ENCODE measurements at places on chromosomes 6 and 20.

GRCh38 chr6:84657025-84657424 is 107.4 kb downstream of the TBX18 start:
- DNase-seq = no peak

DNA sequence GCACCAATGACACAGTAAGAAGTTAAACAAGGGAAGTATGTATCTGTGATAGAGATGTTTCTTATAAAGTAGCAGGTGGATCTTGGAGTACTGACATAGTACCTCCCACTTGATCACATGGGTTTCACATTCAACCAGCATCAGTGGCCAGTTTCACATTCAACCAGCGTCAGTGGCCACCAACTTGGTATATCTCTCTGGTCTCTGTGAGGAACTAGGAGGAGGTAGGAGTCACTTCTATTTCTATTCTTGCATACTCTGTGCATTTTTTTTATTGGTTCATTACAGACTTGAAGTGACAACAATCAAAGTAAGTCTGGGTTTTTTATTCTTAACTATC is 200.3 kb upstream of the SIM1 start:
- no peak for DNase-seq

DNA sequence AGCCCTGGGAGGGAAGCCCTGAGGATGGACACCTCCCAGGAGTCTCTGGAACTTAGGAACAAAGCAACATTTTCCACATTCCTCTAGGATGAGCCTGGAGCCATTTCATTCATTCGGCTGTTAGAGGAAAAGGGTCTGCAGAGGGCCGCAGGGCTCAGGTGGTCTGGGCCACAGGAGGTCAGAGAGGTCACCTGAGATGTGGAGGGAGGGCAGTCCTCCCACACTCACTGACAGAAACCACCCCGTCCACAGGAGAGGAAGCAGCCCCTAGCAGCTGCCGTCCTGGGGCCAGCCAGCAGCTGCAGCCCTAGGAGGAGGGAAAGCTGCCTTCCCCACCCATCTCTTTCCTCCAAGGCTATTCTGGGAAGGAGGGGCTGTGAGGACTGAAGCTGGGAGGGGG is 207.0 kb downstream of the CDC5L start:
- no peak for DNase-seq

- no peak for DNase-seq
Observed at GRCh38 chr6:54541541-54541940, 233.3 kb downstream of the TINAG start.

DNA sequence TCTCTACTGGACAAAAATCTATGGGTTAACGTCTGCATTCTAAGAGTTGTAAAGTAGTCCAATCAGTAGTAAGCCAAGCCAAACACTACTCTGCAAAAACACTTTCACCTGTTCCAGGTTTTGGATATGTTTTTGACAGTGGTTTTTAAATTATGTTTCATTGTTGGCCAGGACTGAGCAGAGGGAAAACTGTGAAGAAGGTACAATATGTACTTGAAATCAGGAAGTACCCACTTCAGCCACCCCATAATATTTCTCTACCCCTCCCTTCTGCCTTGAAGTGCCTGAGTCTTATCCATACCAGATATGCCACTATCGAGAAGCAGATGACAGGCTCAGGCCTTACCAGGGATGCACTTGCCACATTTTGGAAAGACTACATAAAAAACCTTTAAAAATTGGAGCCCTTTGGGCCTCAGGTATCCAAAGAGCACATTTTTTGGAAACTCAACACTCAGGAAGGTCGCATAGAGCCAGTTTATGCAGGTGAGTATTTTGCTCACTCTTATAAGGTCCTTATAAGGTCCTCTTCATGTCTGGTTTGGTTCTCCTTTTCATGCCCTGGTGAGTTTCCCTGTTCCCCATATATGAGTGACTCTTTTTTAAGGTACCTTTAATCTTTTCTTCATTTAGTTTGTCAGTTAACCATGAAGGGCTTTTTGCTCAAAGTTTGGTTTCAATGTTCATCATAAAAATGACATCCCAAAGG is 859.3 kb upstream of the FLRT3 start:
- no peak for DNase-seq

GRCh38 chr6:124882579-124883393 is 79.5 kb upstream of the RNF217 start:
- DNase-seq = no peak

- DNase-seq = no peak
Observed at GRCh38 chr6:31144296-31144969, 5.6 kb upstream of the PSORS1C2 start.

- DNase-seq = no peak
Observed at GRCh38 chr6:34616227-34616585, 60.1 kb upstream of the SPDEF start.

DNA sequence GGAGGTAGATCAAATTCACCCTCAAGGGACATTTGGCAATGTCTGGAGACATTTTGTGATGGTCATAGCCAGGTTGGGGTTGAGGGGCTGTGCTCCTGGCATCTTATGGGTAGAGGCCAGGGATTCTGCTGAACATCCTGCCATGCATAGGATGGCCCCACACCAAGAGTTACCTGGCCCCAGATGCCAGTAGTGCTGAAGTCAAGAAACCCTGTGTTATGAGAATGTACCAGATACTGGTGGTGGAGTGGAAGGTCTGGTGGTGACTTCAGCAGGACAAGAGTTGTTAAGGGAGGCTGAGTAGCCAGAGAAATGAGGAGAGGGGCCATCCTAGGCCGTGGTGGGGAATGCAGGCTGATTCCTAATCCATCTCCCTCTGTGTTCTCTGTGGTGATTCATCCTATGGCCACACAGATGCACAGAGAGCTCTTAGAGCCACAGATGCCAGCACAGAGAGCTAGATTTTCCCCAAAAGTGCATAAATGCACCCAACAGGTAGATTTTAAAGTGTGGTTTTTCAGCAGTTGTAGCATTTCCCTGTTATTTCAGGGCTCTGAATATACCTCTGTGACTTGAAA is 43.6 kb downstream of the CDYL start:
- no peak for DNase-seq

GRCh38 chr20:32010101-32010500 is at the start of gene CCM2L:
Gene CCM2L (plus strand): TSS chr20:32010438. CDS start chr20:32010455, 17 bp downstream.
- DNase-seq = no peak

- DNase-seq = no peak
Observed at GRCh38 chr6:101613556-101613955, 220.0 kb downstream of the GRIK2 start.

GRCh38 chr20:872855-873520 is 39.5 kb downstream of the FAM110A start:
- DNase-seq = no peak

- no peak for DNase-seq
Observed at GRCh38 chr20:38810926-38811630, 5.6 kb downstream of the PPP1R16B start.

DNA sequence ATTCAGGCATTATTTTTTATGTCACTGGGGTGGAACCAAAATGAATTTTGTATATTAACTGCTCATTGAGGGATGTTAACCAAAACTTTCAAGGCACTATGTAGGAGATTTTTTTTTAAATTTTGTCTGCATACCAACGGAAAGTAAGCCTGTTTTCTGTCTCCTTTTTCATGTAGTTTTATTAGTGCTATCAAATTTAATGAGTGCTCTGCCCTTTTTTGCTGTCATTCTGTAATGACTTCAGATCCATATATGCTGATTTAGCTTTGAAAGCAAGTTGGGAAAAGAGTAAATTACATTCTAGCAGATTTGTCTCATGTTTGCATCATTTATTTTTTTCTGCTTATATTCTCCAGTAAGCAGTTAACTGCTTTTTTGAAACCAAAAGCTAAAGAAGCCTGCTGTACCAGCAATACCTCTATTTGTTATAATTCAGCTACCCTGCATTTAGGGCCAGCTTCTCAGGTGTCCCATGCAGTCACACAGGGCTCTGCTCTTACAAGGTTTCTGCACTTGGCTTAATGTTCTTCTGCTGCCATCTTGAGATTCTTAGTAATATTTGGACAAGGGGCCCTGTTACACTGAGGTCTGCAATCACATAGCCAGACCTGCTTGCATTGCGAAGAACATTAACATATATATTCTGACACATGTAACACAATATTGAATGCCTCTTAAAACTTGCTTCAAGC is 429.0 kb downstream of the UTRN start:
- DNase-seq = no peak

DNA sequence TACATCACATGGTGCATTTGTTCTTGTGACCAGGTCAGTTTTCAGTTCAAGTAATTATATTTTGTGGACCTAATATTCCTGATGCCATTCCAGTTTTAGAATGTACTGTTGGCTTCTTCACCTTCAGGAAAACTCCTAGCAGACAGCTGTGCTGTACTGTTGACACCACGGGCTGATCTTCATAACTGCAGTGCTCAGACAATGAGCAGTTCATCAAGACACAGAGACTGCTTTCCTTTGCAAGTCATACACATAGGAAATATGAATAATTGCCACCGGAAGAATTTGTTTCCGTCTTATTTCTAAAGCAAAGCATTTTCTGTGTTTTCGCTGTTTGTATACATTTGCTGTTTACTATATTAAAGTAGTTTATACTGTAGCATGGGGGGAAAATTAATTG is 89.8 kb downstream of the C6orf118 start:
- DNase-seq = no peak

DNA sequence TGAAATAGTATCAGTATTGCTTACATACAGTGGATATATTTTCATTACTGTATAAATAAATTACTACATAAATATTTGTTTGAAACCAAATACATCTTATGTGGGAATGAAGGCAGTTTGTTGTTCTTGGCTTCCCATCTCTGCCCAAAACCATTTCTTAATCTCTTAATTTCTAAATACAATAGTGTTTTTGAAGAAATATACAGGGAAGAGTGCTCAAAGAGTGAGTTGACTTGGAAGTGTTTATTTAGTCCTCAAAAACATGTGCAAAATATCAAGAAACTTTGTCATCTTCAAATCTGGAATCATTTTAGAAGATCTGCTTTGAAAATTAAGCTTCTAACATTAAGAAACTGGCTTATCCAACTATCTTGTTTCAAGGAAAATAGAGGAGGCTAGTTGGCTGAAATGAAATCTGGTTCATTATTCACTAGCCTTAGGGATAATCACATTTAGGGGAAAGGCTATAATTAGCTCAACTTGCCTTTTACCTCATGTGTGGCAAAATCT is 259.8 kb upstream of the FLRT3 start:
- DNase-seq = no peak

- no peak for DNase-seq
Observed at GRCh38 chr20:64139199-64140060, 24.8 kb upstream of the MYT1 start.

DNA sequence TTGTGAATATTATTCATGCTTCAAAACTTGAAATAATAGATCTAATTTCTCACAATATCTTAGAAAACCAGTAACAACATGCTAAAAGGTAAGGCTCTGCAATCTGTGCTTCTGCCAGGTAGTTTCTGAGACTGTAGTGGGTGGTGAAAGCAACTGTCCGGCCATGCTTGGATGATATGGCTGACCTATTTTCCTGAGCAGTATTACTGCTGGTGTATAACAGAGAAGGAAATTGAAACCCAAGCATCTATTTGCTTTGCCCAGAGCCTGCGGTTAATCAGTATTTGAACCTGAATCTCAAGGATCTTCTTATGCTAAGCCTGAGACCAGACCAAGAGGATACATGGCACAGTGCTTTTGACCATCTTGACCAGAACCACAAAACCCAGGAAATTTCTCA is 563.8 kb downstream of the COL12A1 start:
- no peak for DNase-seq

DNA sequence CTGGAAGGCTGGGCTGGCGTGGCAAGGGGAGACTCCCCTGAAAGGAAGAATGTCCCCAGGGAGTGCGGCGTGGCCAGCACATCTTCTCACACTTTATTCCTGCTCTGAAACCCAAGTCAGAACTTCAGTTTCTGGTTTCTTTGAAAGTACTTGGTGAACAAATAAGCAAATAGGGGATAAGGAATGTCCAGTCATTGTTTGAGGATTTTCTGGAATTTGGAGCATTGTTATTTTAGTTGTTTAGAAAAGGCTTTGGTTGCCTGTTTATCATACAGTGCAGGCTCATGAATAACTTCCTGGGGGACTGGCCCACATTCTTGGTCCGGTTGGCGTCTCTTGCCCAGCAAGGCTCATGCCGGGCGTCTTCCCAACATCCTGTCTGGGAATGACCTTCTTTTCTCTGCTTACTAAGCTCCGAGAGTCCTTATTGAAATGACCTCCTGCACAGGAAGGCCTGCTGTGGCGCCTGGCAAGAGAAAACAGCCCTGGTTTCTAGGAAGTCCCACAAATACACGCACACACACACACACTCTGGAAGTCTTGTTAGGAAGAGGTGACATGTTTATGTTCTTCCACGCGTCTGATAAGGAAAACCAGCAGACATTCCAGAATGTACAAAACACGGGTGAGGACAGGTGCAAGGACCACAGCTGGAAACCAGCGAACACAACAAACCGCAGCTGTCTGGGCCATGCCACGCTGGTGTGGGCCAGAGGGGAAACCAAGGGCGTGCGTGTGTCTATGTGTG is 71.9 kb downstream of the TMEM170B start:
- no peak for DNase-seq

GRCh38 chr20:44296011-44296410 is 15.0 kb downstream of the FITM2 start:
- no peak for DNase-seq
